CD4-positive, CD25-positive, alpha-beta regulatory T cell (primary cell): ENCODE measurements at places on chromosomes 1 and 21. TPM values are rescaled to one million over a fixed set of nuclear protein-coding genes. Genes with fewer than 3 reads are reported as not detected.
A peak's percentile ranks its signal among the peaks of the same experiment; 100 is the strongest.

GRCh38 chr1:92759361-92759760 lies 25.5 kb downstream of the EVI5 start:
- no peaks in the 10 kb centered on the region for H3K27me3 ChIP-seq
- H3K36me3 ChIP-seq, result no peaks in the 10 kb centered on the region
- H3K27ac ChIP-seq, result no peak overlapping the region

DNA sequence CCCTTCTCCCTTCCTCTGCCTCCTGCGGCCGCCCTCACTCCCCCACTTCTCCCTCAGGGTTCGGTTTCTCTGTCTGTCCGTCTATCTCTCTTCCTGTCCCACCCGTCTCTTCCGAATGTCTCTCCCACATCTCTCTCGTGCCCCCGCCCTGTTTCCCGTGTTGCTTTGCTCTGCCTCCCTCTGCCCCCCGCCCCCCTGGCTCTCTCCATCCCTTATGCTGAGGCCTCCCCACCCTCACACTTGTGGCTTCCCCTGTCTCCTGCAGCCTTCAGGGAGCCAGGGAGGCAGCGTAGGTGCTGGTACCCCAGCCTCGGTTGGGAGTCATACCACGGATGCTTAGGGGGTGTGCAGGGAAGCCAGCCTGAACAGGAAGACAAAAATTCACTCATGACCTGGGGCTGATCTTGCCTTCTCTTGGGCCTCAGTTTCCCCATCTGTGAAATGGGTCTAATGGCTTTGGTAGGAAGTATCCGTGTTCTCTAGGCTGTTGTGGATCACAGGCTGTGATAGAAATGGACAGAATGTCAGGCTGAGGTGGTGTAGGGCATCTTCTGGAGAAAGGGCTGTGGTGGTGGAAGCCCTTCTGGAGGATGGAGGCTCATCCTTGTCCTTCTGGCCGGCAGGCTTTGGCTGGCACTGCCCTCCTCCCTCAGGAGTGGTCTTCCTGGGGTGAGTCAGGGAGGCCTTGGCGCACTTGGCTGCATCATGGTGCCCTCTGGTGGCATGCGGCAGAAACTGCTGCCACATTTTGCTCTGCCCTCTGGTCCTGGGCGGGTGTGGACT lies 55.5 kb downstream of the FOXO6 start:
- no peak overlapping the region for H3K4me3 ChIP-seq
- no peak overlapping the region for H3K27ac ChIP-seq
- no peaks in the 10 kb centered on the region for H3K4me1 ChIP-seq
- no peaks in the 10 kb centered on the region for H3K27me3 ChIP-seq
- peak; percentile 50 for DNase-seq
- no peaks in the 10 kb centered on the region for H3K36me3 ChIP-seq

GRCh38 chr1:227785094-227785804 lies 30.2 kb upstream of the PRSS38 start:
- H3K36me3 ChIP-seq, result peaks cover 7% of the 10 kb centered on the region
- peaks cover 24% of the 10 kb centered on the region for H3K4me1 ChIP-seq
- no peak overlapping the region for H3K27ac ChIP-seq
- no peaks in the 10 kb centered on the region for H3K27me3 ChIP-seq
- no peak overlapping the region for H3K4me3 ChIP-seq

DNA sequence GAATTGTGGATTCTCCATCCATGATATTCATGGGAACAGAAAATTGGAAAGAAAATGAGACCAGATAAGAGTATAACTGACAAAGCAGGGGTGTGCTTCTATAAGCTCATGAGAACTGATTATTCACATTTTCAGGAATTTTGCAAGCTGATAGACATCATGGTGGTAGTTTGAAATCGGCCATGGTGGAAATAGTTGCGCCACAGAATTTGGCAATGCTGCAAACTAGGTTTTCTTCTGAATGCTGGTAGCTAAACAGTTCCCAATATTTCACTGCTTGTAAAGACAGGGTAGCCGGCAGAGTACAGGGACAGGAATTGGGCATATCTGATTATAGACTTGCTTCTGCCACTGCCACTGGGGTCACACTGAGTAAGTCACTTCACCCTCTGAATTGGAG lies 151.1 kb downstream of the PLXNA2 start:
- H3K27ac ChIP-seq, result no peak overlapping the region
- no peaks in the 10 kb centered on the region for H3K4me1 ChIP-seq
- H3K4me3 ChIP-seq, result no peak overlapping the region
- H3K36me3 ChIP-seq, result no peaks in the 10 kb centered on the region

DNA sequence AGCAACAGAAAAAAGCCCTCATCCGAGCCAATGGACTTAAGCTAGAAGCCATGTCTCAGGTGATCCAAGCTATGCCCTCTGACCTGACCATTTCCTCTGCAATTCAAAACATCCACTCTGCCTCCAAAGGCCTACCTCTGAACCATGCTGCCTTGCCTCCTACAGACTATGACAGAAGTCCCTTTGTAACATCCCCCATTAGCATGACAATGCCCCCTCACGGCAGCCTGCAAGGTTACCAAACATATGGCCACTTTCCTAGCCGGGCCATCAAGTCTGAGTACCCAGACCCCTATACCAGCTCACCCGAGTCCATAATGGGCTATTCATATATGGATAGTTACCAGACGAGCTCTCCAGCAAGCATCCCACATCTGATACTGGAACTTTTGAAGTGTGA lies 20.7 kb downstream of the NR5A2 start:
- H3K4me1 ChIP-seq, result peaks cover under 1% of the 10 kb centered on the region
- H3K27me3 ChIP-seq, result peaks cover 30% of the 10 kb centered on the region
- H3K36me3 ChIP-seq, result no peaks in the 10 kb centered on the region
- no peak for DNase-seq

DNA sequence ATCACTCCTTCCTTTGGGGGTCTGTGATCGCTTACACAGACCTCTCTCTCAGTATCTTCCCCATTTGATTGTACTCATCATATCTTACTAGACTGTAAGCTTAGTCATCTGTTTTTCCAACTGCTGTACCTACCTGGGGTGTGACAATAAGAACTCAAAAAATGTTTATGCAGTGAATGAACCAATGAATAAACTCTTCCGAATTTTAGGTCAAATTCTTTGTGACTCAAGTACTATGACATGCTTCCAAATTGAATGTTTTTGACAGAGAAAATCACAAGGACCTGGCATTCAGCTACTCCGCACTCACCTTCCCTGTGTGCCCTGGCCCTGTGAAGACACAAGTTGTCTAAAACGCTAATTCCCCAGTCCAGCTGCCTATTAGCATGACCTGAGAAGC lies 42.1 kb downstream of the TMCO4 start:
- no peak overlapping the region for H3K4me3 ChIP-seq
- no peak for DNase-seq
- no peak overlapping the region for H3K27ac ChIP-seq
- H3K36me3 ChIP-seq, result peaks cover 25% of the 10 kb centered on the region
- no peaks in the 10 kb centered on the region for H3K4me1 ChIP-seq

DNA sequence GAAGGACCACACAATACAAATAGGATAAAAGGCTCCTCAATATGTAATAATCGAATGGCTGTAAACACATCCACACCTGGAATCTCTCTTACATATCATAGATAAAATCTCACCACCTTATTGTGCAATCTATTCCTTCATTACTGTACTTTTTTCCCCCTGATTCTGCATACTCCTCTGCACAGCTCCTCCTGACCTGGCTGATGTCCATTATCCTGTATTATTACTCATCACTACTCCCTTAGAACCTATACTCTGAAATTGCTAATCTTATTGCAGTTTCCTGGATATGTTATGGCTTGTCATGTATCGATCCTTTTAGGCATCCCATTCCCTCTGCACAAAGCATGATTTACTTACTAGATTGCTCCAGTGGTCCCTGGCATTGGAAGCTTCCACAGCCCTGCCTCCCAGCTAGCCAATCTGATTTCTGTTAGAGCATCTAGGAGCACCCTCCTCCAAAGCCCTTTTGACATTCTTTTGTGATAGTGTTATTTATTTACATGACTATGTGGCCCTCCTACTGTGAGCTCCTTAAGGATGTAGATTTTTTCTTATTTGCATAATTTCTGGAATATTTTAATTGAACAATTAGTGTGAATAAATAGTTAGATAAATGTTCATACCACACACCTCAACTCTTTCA lies 24.2 kb upstream of the PHGDH start:
- H3K4me1 ChIP-seq, result no peaks in the 10 kb centered on the region
- H3K27ac ChIP-seq, result no peak overlapping the region
- DNase-seq, result no peak
- no peaks in the 10 kb centered on the region for H3K36me3 ChIP-seq
- no peak overlapping the region for H3K4me3 ChIP-seq
- H3K27me3 ChIP-seq, result no peaks in the 10 kb centered on the region

DDX59 gene
- 29.2 TPM for polyA plus RNA-seq

SLC5A9 gene
- polyA plus RNA-seq, result not detected

C1orf35 gene
- 21.4 TPM for polyA plus RNA-seq

PRPF38B gene
- polyA plus RNA-seq, result 31.4 TPM
